Activated CD8-positive, alpha-beta T cell treated with anti-CD3 and anti-CD28 coated beads, Interleukin-2, amount 10 ng/mL, durations not matched to agents 7 days and 5 days (primary cell): ENCODE measurements at places on chromosomes 6 and 20.

GRCh38 chr20:61765871-61766654 lies 299.6 kb downstream of the TAF4 start:
- DNase-seq: no peak

DNA sequence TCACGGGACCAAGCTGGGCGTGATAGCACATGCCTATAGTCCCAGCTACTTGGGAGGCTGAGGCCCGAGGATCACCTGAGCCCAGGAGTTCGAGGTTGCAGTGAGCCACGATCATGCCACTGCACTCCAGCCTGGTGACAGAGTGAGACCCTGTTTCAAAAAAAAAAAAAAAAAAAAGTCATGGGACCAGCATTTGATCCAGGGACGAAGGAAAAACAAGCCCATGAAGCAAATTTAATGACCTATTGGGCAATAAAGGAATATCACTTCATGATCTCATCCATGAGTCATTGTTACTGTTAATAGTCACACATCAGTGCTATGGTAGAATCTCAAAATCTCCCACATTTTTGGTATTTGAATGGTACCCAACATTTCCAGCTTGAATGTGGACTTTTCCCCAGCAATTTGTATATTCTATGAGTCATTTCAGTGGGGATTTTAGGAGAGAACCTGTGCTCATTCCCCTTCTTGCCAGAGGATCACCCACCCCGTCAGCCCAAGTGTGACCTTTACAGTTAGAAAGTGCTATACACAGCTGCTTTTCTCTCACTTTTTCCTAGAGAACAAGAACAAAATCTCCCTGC lies 8.5 kb upstream of the SOD2 start:
- DNase-seq: no peak

GRCh38 chr6:27280540-27281000 lies 31.5 kb downstream of the POM121L2 start:
- DNase-seq: no peak

- DNase-seq: no peak
Measured at GRCh38 chr6:119174879-119175817, 96.7 kb upstream of the FAM184A start.

DNA sequence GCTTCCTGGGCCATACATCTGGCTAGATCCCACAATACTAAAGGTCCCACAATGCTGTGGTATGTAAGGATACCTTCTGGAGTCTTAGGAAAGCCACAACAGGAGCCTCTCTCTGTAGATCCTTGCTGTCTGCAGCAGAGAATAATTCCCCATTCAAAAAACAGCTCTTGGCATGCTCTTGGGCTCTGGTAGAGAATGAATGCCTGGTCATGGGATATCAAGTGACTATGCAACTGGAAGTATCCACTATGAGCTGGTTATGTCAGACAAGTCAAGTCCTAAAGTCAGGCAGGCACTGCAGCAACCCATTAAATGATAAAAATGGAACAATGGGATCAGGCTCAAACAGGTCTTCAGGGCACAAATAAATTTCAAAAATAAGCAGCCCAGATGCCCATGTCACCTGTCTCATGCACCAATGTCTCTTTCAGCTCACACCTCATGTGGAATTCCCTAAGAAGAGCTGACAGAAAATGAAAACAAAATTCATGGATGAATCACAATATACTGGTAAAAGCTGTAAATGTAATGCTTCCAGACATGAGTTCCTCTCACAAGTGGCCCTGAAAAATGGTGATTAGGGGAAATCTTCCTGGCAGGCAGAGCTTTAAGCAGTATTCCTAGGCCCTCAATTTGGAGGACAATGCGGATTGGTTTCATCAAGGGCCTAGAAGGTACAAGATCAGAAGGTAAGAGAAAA lies 4.3 kb downstream of the AK9 start:
- DNase-seq: no peak

DNA sequence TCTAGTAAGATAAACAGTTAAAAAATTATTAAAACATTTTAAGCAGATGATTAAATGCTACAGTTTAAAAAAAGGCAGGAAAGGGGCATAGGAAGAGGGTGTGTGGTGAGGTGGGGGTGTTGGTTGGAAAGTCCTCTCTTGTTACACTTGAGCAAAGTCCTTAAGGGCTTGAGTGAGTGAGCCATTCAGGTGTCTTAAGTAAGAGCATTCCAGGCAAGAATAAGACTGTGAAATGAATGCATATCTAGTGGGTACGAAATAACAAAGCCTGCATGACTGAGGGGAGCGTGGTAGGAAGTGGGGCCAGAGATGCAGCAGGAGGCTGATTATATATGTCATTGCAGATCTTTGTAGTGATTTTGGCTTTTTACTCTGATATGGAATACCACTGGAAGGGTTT lies 5.1 kb downstream of the CDKAL1 start:
- DNase-seq: no peak

DNA sequence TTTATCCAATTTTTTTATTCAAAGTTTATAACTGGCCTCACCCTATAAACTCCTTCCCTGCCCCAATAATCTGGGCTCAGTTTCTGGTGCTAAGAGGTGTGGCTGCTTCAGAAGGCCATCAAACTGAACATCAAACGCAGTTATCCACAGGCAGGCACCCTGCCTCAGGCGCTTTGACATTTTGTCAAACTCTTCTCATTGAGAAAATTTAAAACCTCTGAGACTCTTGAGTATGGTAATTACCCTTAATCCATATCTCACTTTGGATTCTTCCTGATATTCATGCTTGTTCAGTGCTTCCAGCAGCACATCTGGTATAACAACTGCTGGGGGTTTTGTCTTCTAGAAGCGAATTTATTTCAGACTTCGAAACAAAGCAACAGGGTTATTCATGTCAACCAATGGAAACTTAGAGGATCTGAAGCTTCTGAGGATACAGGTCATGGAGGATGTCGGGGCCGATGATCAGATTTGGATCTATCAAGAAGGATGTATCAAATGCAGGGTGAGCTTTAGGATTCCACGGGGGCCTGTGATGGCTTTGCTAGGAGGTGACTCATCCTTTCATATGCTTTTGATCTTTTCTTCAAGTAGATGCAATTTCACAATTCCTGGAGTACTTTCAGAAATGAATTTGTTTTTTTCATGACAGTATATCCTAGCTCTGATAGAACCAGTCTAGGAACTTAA lies 68.2 kb downstream of the RTN4IP1 start:
- DNase-seq: no peak

GRCh38 chr6:28673787-28674671 lies 148.3 kb downstream of the GPX5 start:
- DNase-seq: peak; percentile 55

DNA sequence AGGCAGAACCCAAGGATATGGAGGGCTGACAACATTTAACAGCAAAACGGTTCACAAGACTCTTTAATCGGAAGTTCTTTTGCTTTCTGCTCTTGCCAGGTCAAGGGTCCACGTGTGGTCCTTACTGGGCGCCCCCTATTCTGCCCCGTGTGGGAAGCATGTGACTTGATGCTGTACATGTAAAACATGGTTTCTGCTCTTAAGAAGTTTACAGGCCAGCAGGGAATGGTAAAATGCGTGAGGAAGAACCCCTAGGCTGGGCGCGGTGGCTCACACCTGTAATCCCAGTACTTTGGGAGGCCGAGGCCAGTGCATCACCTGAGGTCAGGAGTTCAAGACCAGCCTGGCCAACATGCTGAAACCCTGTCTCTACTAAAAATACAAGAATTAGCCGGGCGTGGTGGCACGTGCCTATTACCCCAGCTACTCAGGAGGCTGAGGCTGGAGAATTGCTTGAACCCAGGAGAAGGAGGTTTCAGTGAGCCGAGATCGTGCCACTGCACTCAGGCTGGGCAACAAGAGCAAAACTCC lies 19.3 kb downstream of the ZNF217 start:
- DNase-seq: no peak

DNA sequence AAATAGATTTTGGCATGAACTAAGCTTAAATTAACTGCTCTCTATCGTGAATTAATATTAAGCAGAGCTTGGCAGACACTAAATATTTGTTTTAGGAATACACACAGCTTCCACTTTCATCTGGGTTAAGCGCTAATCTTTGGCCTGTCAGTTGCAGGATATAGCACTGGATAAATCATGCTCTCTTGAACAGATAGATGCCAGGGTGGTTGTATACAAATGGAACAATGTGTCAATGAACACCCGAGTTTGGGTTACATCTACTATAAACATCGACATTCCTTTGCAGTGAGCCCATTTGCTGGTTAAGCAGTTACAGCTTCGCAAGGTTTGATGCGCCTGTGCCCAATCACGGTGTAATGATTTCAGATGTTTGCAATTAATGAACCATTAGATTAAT lies 338.2 kb upstream of the ZFP64 start:
- no peak for DNase-seq

GRCh38 chr20:22954661-22955060 lies 80.5 kb upstream of the SSTR4 start:
- DNase-seq: no peak

DNA sequence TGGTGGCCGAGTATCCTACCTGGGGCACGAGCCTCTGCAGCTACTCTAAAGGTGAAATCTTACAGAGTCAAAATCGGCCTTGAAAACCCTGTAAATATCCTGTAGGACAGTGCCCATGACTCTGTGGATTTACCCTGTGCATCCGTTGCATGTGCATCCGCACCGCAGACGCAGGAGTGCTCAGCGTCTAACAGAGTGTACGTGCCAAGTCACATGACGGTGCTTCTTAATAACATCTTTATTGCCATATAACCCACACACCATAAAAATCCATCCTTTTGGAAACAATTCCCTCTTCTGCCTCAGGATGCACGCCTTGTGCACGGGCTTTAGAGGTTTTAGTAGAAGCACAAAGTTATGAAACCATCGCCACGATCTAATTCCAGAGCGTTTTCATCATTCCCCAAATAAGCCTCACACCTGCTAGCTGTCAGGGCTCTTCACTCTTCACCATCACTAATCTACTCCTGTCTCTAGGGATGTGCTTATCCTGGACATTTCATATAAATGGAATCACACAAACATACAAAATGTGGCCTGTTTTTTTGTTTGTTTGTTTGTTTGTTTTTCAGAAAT lies 384.5 kb upstream of the SULF2 start:
- DNase-seq: no peak

- DNase-seq: no peak
Measured at GRCh38 chr6:105645958-105646357, 243.1 kb upstream of the PREP start.

DNA sequence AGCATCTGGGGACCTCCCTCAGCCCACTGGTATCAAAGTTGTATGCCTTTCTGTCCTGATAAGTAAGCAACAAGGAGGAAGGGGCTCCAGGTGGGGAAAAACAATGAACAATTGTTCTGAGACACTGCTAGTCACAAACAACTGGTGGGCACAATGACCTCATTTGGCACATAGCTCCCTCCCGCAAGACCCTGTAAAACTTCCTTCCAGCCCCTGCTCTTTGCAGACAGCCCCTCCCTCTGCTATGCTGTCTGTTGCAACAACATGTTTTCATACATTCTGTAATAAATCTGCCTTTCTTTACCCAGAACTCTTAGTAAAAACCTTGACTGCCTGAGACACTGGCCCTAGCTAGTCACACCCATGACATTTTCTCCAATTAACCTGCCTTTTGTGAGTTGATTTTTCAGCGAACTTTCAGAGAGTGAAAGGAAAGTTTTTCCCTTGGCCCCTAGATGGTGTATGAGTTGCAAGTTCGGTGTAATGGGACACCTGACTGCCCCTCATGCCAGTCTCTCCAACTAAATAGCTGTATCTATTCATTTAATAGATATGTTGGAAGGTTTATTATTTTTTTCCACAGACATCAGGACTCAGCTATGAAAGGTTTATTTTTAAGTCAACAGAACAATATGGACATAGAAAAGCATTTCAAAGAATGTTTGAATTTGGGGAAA lies 142.3 kb upstream of the SLC22A16 start:
- no peak for DNase-seq

DNA sequence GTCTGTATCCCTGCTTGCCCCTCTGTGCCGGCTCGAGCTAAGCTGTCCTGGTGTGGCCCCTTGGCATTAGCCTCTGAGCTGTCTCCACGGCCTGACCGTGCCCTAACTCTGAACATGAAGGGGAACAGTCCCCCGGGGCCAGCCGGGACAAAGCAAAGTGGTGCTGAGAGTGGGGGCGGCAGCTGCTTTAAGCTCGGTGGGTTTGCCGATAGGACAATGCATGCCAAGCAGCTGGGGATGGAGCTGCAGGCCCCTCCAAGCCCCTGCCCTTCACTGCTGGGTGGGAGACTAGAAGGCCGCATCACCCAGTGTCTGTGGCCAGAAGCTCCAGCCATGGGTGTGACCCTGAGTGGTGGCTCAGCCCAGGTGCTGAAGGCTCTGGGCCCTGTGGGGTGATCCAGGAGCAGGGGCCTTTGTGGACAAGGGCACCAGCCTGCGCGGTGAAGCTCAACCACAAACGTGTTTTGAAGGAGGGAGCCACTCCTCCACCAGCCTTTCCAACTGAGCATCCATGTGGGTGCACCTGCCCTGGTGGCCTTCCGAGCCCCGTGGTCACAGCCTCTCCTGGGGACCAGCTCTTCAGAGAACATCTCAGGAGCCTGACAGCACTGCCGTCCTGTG lies 242.5 kb downstream of the ERMARD start:
- no peak for DNase-seq

- peak; percentile 25 for DNase-seq
Measured at GRCh38 chr6:85865420-85866369, 223.0 kb upstream of the SYNCRIP start.

- DNase-seq: no peak
Measured at GRCh38 chr6:126812010-126812409, 306.5 kb upstream of the RSPO3 start.

DNA sequence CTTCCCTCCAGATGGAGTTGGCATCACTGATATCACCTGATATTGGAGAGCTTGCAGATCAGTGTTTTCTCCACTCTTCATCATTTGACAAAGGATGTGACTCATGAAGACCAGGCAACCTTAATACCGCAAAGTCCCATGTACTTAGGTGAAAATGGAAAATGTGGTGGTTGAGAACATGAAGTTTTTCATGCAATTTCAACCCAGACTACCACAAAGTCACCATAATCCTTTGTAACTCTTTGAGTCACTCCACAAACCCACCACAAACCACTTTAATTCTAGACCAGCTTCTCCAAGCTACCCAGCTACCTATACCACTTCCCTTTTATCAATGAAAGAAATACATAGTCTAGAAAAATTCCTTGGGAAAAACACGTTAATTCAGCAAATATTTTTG lies 7.1 kb downstream of the NHLRC1 start:
- peak; percentile 57 for DNase-seq

GRCh38 chr6:8837343-8837742 lies 402.0 kb upstream of the SLC35B3 start:
- DNase-seq: no peak

GRCh38 chr6:95279616-95280015 lies 297.7 kb upstream of the MANEA start:
- no peak for DNase-seq

DNA sequence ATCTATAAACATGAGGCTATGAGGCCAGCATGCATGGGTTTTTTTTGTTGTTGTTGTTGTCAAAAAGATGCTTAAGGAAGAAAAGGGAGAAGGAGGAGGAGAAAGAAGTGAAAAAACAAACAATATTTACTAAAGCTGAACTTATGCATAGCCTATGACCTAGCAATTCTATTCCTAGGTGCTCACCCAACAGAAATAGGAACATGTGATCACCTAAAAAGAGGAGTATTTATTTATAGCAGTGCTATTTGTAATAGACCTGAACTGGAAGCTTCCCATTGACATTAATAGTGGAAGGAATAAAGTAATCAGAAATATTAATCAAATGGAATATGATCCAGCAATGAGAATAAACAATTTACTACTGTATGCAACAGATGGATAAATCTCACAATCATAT lies 156.5 kb upstream of the OLIG3 start:
- no peak for DNase-seq
